ENCODE measurements at places on chromosomes 1 and 21.

DNA sequence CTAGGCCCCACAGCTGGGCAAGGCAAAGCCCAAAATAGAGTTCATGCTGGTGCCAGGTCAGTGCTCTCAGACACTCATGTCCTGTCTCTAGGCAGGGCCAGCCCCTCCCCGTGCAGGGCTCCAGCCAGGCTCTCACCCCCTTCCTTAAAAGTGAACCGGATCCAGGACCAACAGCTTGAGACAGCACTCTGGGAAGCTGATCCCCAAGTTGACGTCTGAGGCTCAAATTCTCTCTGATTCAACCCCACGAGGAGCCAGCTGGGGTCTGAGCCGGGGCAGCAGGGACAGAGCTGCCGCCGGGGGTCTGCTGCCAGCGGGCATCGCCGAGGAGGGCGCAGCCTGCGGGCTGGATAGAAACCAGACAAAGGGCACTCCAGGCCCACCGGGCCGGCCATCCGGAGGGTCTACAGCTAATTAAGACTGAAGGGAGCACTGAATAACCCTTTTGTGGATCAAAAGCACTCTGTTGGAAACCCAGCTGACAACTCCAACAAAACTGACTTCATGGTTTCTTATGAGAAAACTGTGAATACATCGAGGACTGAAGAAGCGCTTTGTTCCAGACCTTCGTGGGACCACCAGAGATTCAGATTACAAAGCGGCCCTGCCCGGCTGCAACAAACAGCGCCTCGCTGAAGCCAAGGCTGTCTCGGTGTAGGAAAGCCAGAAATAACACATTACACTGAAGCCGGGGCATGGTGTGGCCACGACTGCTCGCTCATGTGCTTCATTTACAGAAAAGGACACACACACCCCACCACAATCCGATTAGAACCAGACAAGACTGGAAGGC is 95.8 kb downstream of the PSMG1 start:
- DNase-seq: no peak

GRCh38 chr21:20998456-20998789 is 214 bp downstream of the NCAM2 start:
- no peak for DNase-seq

DNA sequence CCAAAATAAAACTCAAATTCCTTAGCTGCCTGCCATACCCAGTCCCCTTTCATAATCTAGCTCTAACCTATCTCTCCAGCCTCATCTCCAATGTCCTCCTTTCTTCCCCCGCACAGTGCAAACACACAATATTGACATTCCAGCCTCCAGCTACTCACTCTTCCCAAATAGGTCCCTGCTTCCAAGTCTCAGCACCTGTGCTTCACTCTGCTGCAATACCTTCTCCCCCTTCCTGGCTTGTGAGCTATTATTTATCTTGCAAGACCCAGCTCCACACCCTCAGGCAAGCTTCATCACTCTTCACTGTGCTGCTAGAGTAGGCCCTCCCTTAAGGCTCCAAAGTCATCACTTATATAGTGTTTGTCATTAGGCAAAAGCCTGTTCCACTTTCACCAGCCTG is 9.7 kb downstream of the PLPP3 start:
- DNase-seq: no peak

DNA sequence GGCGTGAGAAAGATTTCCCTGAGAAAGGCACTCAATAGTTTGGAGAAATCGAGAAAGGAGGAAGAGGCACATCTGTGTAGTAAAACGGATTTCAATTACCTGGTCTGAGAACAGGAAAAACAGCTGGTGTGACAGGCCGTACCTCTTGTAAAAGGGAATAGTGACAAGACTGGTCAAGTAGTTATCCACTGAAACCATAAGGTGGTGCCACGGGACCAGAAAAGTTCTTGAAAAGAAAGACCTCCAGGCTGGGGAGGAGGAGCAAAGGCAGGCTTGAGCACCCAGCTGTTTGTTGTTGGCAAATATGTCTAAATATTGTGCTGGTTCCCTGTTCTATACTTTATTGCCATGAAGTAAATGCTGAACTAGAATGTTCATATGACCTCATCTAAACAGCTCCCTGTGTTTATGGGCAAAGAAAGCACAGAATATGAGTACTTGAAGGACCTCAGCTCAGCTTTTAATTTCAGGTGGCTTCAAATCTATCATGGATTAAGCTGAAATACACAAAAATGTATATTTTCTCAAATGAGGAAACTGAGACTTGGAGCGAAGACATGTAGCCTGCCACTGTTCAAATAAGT is 4.0 kb downstream of the HAO2 start:
- no peak for DNase-seq

DNA sequence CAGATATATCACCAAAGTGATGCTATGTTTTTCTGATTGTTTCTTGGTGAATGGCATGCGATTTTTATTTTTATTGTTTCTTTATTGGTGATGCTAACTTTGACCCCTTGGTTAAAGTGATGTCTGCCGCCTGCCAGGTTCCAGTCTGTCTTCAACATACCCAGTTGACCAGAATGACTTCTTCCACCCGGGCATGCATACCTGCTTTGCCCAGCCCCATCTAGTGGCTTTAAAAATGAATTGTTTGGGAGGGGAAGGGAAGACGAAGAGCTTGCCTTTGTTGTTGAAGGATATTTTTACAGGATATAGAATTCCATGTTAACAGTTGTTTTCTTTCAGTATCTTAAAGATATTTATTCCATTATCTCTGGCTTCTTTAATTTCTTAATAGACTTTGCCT is 65.1 kb downstream of the ATG4C start:
- DNase-seq: no peak

DNA sequence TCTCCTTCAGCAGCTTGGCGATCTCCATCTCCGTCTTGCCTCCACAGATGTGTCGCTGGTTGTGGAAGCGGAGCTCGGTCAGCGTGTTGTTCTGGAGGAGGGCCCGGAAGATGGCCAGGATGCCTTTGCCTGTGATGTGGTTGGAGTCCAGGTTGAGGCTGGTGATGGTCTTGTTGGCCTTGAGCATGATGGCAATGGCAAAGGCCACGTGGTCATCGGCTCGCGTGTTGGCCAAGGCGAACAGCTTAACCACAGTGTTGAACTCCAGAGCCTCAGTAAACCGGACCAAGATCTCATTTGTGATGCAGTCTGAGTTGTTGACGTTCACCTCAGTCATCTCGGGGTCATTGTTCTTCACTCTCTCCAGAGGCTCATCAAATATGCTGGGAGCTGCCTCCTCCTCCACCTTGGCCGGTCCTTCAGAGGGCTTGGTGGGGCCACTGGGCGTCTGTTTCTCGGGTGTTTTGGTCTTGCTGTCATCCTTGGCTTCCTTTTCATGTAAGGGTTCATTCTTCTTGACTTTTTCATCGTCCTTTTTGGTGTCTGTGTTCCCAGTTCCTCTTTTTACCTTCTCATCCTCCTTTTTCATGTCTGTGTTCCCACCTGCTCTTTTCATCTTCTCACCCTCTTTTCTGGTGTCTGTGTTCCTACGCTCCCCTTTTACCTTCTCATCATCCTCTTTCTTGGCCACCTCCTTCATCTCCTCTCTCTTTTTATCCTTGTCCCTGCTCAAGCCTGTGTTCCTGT is 11.2 kb downstream of the SHISA4 start:
- no peak for DNase-seq

DNA sequence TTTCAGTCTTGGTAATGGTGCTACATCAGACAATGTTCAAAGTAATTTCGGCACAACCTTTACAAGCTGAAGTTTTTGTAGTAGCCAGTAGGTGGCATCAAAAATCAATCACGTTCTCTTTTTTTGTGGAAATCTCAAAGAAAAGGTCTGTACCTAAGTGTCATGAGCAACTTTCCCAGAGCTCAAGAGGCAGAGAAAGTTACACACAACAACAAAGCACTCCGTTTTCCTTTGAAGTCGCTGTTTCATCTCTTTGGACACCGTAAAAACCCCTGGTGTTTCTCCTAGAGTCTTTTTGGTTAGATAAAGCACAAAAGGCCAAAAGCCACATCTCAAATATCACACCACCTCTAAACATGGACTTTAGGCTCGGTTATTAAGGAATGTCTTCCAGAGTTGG is 131.6 kb downstream of the LHX8 start:
- no peak for DNase-seq

- DNase-seq: no peak
Measured at GRCh38 chr1:206000641-206001339, 2.4 kb downstream of the RAB7B start.

- DNase-seq: no peak
Measured at GRCh38 chr21:45405271-45405818, 380 bp downstream of the COL18A1 start.

DNA sequence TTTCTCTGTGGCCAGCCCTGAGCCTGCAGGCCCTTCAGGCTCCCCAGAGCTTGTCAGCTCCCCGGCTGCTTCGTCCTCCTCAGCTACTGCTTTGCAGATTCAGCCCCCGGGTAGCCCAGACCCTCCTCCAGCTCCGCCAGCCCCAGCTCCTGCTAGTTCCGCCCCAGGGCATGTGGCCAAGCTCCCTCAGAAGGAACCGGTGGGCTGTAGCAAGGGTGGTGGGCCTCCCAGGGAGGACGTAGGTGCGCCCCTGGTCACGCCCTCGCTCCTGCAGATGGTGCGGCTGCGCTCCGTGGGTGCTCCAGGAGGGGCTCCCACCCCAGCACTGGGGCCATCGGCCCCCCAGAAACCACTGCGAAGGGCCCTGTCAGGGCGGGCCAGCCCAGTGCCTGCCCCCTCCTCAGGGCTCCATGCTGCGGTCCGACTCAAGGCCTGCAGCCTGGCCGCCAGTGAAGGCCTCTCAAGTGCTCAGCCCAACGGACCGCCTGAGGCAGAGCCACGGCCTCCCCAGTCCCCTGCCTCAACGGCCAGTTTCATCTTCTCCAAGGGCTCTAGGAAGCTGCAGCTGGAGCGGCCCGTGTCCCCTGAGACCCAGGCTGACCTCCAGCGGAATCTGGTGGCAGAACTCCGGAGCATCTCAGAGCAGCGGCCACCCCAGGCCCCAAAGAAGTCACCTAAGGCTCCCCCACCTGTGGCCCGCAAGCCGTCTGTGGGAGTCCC is 45.4 kb downstream of the YARS1 start:
- DNase-seq: no peak

- DNase-seq: no peak
Measured at GRCh38 chr1:216700779-216701178, 22.4 kb downstream of the ESRRG start.

- DNase-seq: no peak
Measured at GRCh38 chr1:93531193-93531592, 83.3 kb downstream of the FNBP1L start.

GRCh38 chr1:204041232-204041767 is 31.6 kb upstream of the SOX13 start:
- no peak for DNase-seq

DNA sequence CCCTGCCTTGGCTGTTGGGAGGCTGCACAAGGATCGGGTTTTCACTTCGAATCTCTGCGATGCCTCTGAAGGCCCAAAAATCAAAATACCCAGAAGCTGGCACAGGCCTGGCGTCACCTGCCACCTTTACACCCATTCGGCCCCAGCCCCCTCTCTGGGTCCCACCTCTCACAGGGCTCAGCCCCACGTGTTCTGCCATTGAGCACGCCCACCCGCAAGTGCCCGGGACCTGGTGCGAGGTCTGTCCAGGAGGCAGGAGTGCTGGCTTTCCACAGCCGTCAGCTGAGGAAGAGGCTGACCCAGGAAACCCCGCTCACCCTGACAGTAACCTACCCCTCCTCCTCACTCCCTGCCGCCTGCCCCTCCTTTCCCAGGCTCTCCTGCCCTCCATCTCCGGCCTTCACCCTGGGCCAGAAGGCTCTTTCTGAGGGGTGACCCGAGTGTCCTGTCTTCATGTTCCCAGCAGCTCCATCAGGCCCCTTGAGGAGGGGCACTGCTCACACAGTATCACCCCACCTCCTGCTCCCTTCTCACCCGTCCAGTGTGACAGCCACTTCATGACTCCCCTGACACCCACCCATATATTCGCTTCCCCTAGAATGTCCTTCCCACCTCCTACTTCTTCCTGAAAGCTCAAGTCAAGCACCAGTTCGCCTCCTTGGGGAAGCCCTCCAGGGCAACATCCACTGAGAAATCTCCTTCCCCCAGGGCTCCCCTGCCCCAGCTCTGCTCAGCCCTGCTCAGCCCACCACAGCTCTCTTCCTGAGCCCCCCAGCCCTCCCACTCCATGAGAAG is 13.5 kb downstream of the RCC2 start:
- no peak for DNase-seq

DNA sequence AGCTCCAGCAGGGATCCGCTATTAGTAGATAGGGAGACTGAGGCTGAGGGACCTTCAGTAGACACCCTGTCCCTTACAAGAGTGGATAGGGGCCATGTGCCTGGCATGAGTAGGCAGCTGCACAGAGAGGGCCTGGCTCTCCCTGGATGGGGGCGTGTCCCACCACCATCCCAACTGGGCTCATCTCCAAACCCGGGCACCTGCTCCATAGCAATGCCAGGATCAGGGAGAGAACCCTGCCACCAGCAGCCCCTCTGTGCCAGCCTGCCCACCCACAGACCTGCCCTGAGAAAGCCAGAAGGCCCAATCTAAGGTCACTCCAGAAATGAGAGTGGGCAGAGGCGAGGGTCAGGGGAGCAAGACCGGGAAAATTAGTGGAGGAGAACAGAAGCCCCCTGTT is 121.3 kb downstream of the GRIK3 start:
- no peak for DNase-seq

All from naive thymus-derived CD4-positive, alpha-beta T cell (primary cell).